HT1080 (cell line): ENCODE measurements at places on chromosomes 4 and X.

DNA sequence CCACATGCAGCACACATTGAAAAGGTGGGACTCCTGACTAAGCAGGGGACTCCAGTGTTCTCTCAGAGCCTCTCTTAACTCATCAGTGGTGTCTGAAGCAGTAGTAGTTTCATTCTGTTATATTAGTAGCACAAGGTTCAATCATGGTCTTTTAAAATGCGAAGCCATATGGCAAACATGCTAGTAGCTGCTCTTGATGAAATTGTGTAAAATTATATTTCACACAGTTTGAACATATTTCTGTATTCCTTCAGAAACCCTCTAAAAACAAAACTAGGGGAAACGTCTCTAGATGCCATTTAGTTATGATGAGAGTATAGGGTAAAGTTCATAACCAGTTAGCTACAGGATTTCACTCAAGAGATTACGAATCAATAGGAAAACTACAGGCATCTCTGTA, 176.9 kb downstream of the DCTD start:
- DNase-seq = no peak

DNA sequence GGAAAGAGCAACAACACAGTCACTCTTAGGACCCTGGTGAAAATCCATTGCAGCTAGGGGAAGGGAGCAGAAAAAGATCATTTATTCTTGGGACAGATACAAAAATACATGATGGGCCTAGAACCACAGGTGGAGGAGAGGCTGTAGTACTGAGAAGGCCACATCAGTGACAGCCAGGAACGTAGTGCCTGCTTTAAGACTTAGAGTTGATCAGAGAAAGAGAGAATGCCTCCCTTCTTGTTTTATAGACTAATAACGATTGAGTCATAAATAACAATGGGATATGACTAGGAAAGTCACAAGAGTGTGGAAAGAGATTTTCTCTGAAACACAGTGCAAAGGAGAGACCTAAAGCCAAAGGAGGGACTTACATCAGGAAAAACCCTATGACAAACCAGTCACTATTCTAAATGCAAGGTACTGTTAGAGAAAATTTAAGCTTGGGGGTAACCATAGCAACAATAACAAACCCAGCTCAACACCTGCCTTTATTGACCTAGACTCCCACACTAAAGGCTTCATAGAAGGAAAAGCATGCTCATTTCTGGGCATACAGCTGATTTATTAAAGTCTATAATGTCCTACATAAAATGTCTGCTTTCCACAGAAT, 1015.0 kb upstream of the GRID2 start:
- DNase-seq = peak; percentile 4

- DNase-seq = peak; percentile 8
Observed at GRCh38 chr4:145937971-145938611, 532 bp downstream of the ZNF827 start.

DNA sequence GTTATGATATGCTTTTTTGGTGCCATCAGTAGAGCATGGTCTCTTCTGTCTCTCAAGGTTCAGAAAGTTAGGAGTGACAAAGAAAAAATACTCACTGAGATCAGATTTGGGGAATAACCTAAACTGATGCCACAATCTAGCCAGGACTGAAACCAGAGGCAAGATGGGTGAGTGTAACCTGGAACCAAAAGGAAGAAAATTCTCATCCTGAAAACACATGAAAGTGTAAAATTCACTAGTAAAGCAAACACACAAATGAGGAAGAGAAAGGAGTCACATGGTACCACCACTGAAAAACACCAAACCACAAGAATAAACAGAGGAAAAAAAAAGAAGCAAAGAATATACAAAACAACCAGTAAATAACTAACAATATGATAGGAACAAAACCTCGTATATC, 96.4 kb downstream of the ANXA10 start:
- no peak for DNase-seq

DNA sequence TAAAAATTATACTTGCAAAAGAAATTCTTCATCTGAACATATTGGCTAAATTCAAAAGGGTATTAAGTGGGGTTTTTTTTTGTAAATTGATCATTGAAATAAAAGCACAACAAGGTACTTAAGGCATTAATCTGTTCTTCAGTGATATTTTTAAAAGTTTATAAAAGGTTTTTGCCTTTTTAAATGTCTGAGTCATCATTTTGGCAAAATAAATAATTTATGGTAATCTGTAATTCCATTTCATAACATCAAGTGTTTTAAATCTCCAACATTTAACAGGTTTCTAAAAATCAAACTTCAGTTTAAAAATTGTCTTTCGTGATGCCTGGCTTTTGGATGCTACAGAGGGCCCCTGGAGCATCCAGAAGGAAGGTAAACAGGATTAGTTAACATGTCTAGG, 27.4 kb downstream of the NLRP2B start:
- DNase-seq = no peak

DNA sequence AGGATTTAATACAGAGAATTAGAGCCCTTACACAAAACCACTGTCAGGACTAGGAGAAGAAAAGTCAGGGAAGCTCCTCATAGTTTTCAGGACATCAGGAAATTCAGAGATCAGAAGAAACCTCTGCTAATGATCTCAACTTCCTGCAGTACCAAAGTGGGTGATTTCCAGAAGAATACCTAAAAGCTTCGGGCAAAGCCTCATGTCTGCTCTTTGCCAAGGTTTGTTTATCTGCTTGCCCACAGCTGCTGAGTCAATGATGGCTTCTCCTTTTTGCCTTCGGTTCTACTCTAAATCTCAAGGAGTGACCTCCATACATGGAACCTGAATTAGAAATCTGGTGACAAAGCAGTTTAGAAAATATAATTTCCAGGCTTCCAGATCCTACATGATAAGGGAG, 68.4 kb downstream of the USP38 start:
- DNase-seq = peak; percentile 67

DNA sequence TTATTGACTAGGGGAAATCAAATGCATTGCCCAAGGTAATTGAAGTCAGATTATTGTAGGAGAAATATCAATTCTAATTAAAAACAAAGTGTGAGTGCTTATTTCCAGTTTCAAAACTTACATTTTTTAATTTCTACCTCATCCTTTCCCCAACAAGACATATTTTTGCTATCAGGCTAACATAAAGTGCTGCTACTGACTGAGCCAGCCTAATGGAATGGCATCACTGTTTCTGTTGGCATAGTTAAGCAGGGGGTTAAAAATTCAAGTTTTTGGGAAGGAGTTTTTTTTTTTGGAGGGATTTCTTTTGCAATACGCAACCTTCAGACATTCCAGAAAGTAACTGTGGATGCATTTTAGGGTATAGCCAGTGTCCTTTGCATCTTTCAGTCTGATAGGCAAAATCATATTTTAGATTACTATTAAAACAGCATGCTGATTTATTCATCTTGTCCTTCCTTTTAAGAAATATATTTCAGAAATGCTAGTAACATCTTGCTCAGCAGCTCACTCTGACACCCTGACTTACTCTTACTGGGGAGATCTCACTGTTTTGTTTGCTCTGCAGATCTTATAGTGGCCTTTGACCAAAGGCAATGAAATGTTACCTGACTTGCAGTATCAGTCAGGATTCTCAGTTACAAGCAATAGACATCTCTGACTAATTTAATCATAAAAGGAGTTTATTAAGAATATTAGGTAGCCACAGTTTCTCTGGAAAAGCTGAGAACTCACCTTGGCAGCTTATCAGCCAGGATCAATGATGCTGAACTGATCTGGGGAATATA, 24.4 kb downstream of the GAB1 start:
- no peak for DNase-seq
